ENCODE measurements at places on chromosomes 12 and 14.

DNA sequence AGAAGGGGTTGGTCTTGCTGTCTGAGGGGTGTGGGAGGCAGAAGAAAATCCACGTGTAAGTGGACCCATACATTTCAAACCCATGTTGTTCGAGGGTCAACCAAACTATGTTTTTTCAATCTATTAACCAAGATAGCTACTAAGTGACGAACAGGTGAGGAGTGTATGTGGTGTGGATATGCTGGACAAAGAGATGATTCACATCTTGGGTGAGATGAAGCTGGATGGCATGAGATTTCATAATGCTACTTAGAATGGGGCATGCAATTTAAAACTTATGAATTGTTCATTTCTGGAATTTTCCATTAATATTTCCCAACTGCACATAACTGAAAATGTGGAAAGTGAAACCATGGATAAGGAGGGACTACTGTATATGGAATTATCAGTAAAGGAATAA, 17.9 kb upstream of the KTN1 start:
- DNase-seq = no peak

DNA sequence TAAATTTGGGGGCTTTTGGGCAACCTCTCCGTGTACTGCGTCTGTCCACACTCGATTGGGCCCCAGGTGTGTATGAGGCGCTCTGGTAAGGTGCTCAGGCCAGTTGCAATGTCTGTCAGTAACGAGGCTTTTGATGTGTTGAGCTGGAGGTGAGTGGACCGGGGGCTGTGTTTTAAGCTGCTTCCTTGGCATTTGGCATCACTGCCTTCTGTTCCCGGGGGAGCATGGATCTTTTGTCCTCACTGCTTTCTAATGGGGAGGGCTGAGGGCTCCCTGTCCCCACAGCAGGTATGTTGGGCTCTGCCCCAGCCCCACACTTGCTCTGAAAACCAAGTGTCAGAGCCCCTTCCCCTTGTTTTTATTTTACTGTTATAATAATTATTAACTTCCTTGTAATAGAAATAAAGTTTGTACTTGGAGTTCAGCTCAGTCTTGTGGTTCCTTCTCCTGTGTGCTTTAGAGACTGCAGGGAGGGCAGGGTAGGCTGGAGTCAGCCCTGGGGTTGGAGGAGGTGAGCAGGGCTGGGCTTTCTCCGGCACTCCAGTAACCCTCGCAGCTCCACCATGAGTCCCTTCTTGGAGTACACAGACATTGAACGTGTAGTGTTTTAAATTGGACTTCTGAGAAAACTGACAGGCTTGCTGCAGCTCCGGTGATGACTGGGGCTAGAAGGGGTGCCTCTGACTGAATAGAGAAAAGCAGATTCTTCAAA, 28.0 kb downstream of the TRAFD1 start:
- no peak for DNase-seq

- no peak for DNase-seq
These were observed 215.1 kb upstream of the FAR2 start for GRCh38 chr12:28933864-28934527.

GRCh38 chr12:132351751-132352495, 22.5 kb upstream of the GALNT9 start:
- DNase-seq = no peak

- no peak for DNase-seq
These were observed 53.4 kb upstream of the PTHLH start for GRCh38 chr12:28025821-28026505.

DNA sequence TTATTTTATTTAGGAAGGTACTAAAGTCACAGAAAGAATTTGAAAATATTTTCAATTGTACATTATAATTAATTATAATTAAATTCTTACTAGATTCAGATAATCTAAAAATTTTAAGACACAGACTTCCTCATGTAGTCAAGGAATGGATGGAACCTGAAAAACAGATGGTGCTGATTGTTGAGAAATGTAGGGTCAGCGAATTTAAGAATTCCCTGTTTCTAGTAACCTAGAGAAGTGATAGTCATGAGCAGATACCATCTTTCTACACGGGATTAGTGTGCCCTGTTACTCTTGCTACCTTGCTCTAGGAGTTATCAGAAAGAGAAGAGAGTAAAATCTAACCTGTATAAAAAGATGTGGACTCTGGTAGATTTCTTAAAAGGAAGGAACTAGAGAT, 37.5 kb upstream of the PTHLH start:
- no peak for DNase-seq

Measured in stimulated activated CD4-positive, alpha-beta T cell treated with anti-CD3 and anti-CD28 coated beads, Interleukin-4, amount 100 ng/mL, for 24 hours (primary cell).